Posterior vena cava (tissue), 2 donors: ENCODE measurements at places on chromosomes 11 and 22. TPM values are rescaled to one million over a fixed set of nuclear protein-coding genes. Genes with fewer than 3 reads are reported as not detected.

- no peak for DNase-seq
These were observed 32.1 kb downstream of the IFT27 start for GRCh38 chr22:36743591-36744412.

DNA sequence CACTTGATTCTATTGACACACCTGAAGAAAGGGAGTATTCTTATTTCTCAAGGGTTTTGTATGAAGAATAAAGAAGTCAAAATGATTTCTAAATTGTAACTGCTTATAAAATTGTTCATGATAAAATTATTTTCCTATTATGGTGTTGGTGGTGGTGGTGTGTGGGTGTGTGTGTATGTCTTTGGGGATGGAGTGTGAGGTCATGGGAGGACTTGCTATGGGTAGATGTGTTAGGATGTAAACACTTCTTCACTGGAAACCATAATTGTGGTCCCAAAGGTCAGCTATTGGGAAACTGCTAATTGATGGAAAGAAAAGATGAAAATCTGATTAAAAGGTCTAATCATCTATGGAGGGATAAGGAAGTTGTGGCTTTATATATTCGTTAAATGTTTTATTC is 5.1 kb downstream of the TRIM22 start:
- no peak for DNase-seq

DNA sequence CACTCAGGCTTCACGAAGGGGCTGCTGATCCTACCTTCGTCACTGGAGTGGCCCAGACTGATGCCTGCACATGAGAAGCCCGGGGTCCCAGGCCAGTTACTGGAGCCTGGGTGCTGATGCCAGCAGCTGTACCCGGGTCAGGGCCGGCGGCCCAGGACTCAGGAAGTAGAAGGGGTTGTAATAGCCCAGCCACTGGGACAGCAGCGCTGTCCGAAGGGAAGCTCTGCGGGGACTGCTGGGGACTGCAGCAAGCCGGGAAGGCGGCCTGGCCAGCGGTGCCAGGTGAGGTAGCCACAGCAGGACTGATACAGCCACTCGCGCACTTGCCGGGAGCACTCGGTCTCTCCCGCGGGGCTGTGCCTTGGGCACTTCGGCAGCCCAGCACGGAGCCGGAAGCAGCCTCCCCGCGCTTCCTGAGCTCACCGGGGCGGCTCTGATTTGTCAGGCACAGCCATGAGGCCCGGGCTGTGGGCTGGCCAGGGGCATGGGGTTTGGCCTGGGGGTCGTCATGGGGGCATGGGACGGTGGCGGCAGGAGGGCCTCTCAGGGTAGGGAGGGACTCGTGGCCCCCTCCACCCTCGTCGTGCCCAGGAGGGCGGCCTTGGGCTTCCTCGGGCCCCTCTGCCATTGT is 13.9 kb upstream of the OR8K1 start:
- peak; percentile 78 for DNase-seq

DNA sequence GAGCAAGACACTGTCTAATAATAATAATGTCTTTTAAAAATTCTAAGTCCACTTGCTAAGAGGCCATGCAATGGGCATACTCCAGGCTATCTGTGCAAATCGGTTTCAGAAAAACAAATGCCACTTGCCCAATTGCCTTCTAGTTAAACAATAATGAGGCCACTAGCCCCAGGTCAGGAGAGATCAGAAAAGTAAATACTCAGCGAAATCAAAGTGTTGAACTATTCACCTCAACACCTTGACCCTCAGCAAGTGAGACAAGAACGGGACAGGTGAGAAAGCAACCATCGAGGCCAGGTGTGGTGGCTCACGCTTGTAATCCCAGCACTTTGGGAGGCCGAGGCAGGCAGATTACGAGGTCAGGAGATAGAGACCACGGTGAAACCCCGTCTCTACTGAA is 72.3 kb upstream of the SYN3 start:
- no peak for DNase-seq

- no peak for DNase-seq
These were observed 1013.9 kb downstream of the TBC1D22A start for GRCh38 chr22:47776329-47776728.

PRG2 gene
- total RNA-seq: 0.88 TPM

DDI1 gene
- total RNA-seq: not detected

DNA sequence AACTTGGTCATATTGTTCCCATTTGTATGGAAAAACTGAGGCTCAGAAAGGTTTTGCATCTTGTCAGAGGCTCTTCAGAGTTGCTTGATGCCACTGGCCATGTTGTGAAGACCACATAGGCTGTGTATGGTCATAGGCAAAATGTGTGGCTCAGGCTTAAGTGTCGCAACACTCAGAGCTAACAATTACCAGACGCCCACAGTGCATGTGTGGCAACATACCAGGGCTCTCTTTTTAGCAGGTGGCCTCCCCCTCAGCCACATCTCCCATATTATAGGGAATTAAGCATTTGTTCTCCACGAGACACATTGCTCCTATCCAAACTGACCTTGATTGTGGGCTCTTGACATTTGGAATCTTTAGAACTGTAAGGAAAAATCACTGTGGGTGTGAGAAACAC is 802.5 kb downstream of the DLG2 start:
- no peak for DNase-seq

SCGB1D2 gene
- total RNA-seq: not detected

- DNase-seq: no peak
These were observed 1181.6 kb downstream of the TBC1D22A start for GRCh38 chr22:47943729-47944700.

DNA sequence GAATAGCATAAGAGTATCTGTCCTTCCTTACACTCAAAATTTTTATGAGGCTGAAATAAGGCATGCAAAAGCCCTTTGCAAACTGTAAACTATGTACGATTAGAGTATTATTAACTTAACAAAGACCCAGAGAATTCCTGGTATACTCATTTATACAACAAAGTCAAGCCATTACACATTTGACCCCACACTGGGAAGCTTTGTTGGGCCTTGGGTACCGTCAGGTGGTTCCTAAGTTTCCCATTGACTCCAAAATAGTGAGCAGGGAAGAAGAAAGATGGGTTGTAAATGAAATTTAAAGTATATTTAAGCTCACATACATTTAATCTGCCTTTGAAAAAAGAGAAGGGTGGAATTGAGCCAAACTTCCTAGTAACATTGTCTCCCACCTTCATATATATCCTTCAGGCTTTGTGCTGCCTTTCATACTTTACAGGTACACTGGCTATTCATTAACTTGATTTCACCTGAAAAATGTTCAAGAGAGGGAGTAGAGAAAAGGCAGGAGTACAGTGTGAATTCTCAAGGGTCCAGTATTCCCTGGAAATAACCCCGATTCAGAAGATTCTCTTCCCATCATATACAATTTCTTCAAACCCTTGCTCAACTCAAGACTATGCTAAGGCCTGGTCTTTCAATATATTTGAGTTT is 68.6 kb downstream of the SOX6 start:
- DNase-seq: no peak
